ENCODE measurements at places on chromosomes 11 and 22. TPM values are rescaled to one million over a fixed set of nuclear protein-coding genes. Genes with fewer than 3 reads are reported as not detected.

DNA sequence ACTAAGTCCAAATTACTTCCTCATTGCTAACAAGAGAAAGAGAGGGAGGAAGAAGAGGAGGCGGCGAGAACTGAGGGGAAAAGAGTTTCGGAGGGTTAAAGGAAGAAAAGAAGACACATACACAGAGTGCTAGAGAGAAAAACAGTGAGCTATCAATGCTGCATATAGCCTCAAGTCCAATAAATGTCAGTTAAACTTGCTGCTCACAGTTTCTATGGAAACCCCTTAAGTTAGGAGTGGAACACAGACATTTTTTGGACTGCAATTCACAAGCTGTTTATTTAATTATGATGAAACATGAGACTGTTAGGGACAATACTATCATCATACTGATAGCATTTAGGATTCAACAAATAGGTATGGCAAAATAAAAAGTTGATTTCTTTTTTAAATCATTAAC lies 1320.4 kb downstream of the LRRC4C start:
- H3K4me3 ChIP-seq, result no peak overlapping the region
- no peak for DNase-seq
- no peaks in the 10 kb centered on the region for H3K4me1 ChIP-seq
- no peaks in the 10 kb centered on the region for H3K27me3 ChIP-seq

- no peak overlapping the region for H3K4me3 ChIP-seq
- H3K4me1 ChIP-seq, result peaks cover 10% of the 10 kb centered on the region
- no peaks in the 10 kb centered on the region for H3K27me3 ChIP-seq
- peak overlapping the region; percentile 51 for H3K27ac ChIP-seq
Measured at GRCh38 chr22:38267086-38267485, 5.7 kb downstream of the TMEM184B start.

DNA sequence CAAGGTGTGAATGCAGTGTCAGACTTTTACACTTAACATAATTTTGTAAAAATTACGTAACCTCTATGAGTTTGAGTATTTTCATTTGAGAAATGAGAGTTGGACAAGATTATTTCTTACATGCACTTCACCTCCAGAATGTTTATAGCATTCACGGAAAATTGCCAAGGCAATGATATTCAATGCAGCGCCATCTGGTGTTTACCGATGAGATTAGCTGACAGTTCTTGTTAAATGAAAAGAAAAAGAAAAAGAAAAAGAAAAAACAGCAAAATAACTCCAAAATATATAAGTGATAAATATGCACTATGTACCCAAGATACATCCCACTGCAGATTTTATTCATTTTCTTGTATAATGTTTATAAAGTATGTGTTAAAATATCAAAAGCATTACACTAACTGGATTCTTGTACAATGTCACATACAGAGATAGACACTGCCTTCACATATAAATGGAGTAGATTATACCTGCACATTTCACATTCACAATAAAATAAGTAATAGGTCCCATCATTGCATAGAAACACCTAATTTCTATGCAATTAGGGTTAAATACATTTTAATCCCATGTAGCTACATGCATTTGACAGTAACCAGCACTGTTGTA lies 976.3 kb upstream of the FAT3 start:
- DNase-seq, result no peak
- no peak overlapping the region for H3K27ac ChIP-seq
- no peaks in the 10 kb centered on the region for H3K36me3 ChIP-seq
- H3K4me3 ChIP-seq, result no peak overlapping the region
- no peaks in the 10 kb centered on the region for H3K4me1 ChIP-seq

GRCh38 chr11:35588627-35589026 lies 29.6 kb upstream of the FJX1 start:
- no peak for DNase-seq
- no peak overlapping the region for H3K4me3 ChIP-seq
- no peak overlapping the region for H3K27ac ChIP-seq
- H3K36me3 ChIP-seq, result no peaks in the 10 kb centered on the region
- peaks cover 2% of the 10 kb centered on the region for H3K4me1 ChIP-seq

Gene TBC1D22A
- total RNA-seq, result 87.8 TPM

GRCh38 chr11:115134926-115135325 lies 369.3 kb downstream of the CADM1 start:
- no peak overlapping the region for H3K4me3 ChIP-seq
- no peak for DNase-seq
- no peaks in the 10 kb centered on the region for H3K36me3 ChIP-seq
- H3K27ac ChIP-seq, result no peak overlapping the region
- H3K4me1 ChIP-seq, result no peaks in the 10 kb centered on the region

DNA sequence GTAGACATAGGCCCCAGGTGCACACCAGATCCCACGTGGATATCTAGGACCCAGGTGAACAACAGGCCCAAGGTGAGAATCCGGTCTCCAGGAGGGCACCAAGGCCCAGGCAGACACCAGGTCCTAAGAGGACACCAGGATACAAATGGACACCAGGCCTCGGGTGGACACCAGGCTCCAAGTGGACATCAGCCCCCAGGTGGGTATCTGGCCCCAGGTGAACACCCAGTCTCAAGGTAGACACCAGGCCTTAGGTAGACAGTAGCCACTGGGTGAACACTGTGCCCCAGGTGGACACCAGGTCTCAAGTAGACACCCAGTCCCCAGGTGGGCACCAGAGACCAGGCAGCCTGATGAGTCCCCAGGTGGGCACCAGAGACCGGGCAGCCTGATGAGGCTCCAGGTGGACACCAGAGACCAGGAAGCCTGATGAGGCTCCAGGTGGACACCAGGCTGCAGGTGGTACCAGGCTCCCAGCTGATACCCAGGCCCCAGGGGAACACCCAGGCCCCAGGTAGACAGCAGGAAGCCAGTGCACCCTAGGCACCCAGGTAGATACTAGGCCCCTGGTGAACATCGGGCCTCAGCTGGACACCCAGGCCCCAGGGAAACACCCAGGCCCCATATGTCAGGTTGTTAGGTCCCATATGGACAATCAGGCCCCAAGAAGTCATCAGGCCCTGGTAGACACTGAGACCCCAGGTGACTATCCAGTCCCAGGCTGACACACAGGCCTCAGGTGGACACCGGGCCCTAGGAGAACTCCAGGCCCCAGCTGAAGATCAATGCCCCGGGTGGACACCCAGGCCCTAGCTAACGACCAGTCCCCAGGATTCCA lies 55.1 kb upstream of the SEPTIN5 start:
- H3K4me3 ChIP-seq, result no peak overlapping the region
- H3K27ac ChIP-seq, result no peak overlapping the region
- no peaks in the 10 kb centered on the region for H3K27me3 ChIP-seq

DNA sequence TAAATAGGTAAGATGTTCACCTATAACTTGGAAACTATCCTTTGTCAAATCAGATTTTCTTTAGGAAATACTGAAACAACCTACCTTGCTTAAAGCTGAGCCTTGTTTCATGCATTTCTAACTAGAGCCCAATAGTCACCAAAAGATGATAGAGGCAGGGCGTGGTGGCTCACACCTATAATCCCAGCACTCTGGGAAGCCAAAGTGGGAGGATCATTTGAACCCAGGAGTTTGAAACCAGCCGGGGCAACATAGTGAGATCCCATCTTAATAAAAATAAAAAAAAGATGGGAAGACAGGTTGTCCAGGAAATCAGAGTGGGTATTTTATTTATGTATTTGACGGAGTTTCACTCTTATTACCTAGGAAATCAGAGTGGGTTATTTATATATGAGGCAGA lies 38.3 kb downstream of the DDX6 start:
- peaks cover 27% of the 10 kb centered on the region for H3K4me1 ChIP-seq
- H3K27me3 ChIP-seq, result no peaks in the 10 kb centered on the region
- no peak for DNase-seq
- peaks cover 60% of the 10 kb centered on the region for H3K36me3 ChIP-seq

Gene FADS1
- 47.1 TPM for total RNA-seq

- no peaks in the 10 kb centered on the region for H3K36me3 ChIP-seq
- no peak overlapping the region for H3K4me3 ChIP-seq
- H3K4me1 ChIP-seq, result no peaks in the 10 kb centered on the region
Measured at GRCh38 chr11:2740275-2740940, 40.6 kb upstream of the KCNQ1OT1 start.

DNA sequence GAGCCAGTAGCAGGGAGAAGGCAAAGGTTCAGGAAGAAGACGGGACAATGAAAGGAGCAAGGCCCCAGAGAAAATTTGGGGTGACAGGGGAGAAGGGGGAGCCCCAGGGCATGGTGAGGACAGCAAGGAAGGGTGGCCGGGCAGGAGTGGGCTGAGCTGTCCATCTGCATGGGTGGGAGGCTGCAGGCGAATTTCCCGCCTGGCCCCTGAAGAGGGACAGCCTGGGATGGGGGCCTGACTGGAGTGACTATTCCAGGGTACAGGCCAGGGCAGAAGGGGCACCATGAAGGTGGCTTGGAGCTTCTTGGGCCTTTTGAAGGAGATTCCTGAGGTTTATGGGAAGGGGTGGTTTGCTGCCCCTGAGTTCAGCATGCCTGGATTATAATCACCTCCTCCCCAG lies 56.2 kb downstream of the WNT11 start:
- H3K27me3 ChIP-seq, result no peaks in the 10 kb centered on the region
- H3K27ac ChIP-seq, result no peak overlapping the region
- no peak overlapping the region for H3K4me3 ChIP-seq
- H3K36me3 ChIP-seq, result no peaks in the 10 kb centered on the region

- peaks cover 3% of the 10 kb centered on the region for H3K4me1 ChIP-seq
- H3K36me3 ChIP-seq, result peaks cover 50% of the 10 kb centered on the region
Measured at GRCh38 chr11:68260484-68260883, 11.3 kb downstream of the C11orf24 start.

Gene TRIM6
- total RNA-seq, result 0.64 TPM

Gene FBLN1
- 580 TPM for total RNA-seq

GRCh38 chr22:26322179-26322905 lies 106.7 kb upstream of the ASPHD2 start:
- H3K27ac ChIP-seq, result no peak overlapping the region
- H3K4me1 ChIP-seq, result no peaks in the 10 kb centered on the region
- H3K36me3 ChIP-seq, result no peaks in the 10 kb centered on the region

Gene ACR
- not detected for total RNA-seq

Gene DNAJB7
- total RNA-seq, result not detected

Gene OR51G2
- not detected for total RNA-seq

- H3K4me1 ChIP-seq, result no peaks in the 10 kb centered on the region
- H3K36me3 ChIP-seq, result no peaks in the 10 kb centered on the region
- H3K27me3 ChIP-seq, result no peaks in the 10 kb centered on the region
- no peak overlapping the region for H3K4me3 ChIP-seq
Measured at GRCh38 chr11:15704556-15704955, 589.8 kb downstream of the INSC start.

- H3K36me3 ChIP-seq, result no peaks in the 10 kb centered on the region
- no peaks in the 10 kb centered on the region for H3K27me3 ChIP-seq
Measured at GRCh38 chr11:26937386-26937785, 56.5 kb upstream of the FIBIN start.

DNA sequence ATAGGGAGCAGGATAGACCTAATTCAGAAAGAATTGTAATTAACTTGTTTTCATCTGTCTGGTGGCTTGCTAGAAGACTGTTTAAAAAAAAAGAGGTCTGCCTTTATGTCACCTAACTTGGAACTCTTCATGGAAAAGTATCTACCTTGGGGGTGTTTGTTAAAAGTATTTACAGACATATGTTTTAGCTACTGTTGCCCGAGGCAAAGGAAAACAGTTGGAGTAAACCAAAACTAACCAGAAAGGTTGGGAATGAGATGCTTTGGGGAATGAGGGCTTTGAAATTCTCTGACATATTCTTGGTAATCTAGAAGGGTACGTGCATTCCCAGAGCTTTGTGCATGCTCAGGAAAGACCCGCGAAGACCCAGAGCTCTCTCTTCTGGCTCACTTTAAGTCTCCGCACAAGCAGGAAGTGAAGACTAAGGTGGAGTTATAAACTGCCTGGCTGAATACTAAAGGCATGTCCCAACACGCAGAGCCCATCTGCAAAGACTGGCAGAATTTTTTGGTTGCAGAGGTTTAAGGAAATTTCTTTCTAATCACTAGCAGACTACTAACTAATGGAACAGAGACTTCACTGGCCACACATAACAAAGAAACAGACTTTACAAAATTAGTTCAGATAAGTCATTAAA lies 33.2 kb downstream of the HIKESHI start:
- no peak overlapping the region for H3K4me3 ChIP-seq
- H3K4me1 ChIP-seq, result no peaks in the 10 kb centered on the region
- no peak overlapping the region for H3K27ac ChIP-seq
- no peak for DNase-seq
- H3K36me3 ChIP-seq, result peaks cover 38% of the 10 kb centered on the region
- no peaks in the 10 kb centered on the region for H3K27me3 ChIP-seq

DNA sequence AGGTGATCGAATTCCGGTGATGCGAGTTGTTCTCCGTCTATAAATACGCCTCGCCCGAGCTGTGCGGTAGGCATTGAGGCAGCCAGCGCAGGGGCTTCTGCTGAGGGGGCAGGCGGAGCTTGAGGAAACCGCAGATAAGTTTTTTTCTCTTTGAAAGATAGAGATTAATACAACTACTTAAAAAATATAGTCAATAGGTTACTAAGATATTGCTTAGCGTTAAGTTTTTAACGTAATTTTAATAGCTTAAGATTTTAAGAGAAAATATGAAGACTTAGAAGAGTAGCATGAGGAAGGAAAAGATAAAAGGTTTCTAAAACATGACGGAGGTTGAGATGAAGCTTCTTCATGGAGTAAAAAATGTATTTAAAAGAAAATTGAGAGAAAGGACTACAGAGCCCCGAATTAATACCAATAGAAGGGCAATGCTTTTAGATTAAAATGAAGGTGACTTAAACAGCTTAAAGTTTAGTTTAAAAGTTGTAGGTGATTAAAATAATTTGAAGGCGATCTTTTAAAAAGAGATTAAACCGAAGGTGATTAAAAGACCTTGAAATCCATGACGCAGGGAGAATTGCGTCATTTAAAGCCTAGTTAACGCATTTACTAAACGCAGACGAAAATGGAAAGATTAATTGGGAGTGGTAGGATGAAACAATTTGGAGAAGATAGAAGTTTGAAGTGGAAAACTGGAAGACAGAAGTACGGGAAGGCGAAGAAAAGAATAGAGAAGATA lies at the start of gene MALAT1:
Gene MALAT1 (plus strand): TSS at position 69 of the 736 bp plus-strand sequence.
- no peaks in the 10 kb centered on the region for H3K27me3 ChIP-seq
- H3K27ac ChIP-seq, result peak within 1 kb of the TSS; percentile 95
- H3K4me1 ChIP-seq, result peaks cover 26% of the 10 kb centered on the region
- peaks cover 34% of the 10 kb centered on the region for H3K36me3 ChIP-seq

GRCh38 chr11:21460082-21460481 lies 732.8 kb upstream of the ANO5 start:
- no peaks in the 10 kb centered on the region for H3K4me1 ChIP-seq
- DNase-seq, result no peak
- no peaks in the 10 kb centered on the region for H3K27me3 ChIP-seq
- H3K36me3 ChIP-seq, result no peaks in the 10 kb centered on the region
- no peak overlapping the region for H3K4me3 ChIP-seq

- H3K36me3 ChIP-seq, result peaks cover 35% of the 10 kb centered on the region
- no peak overlapping the region for H3K4me3 ChIP-seq
- H3K4me1 ChIP-seq, result peaks cover 36% of the 10 kb centered on the region
- H3K27ac ChIP-seq, result no peak overlapping the region
Measured at GRCh38 chr22:37022483-37023337, 3.2 kb downstream of the MPST start.

- H3K36me3 ChIP-seq, result no peaks in the 10 kb centered on the region
- H3K27me3 ChIP-seq, result no peaks in the 10 kb centered on the region
- no peak overlapping the region for H3K27ac ChIP-seq
Measured at GRCh38 chr11:103862802-103863174, 173.7 kb upstream of the DDI1 start.

Data from ascending aorta (tissue), 2 donors.